Placental epithelial cell (primary cell): ENCODE measurements at places on chromosomes 3 and 15. TPM values are rescaled to one million over a fixed set of nuclear protein-coding genes. Genes with fewer than 3 reads are reported as not detected.

Gene HDAC11
- 8.5 and 11.0 TPM in 2 replicates for total RNA-seq

Gene CELSR3
- 1.6 and 2.4 TPM in 2 replicates for total RNA-seq

Gene UROC1
- not detected in 2 replicates for total RNA-seq

Gene ABHD5
- total RNA-seq, result 13.3 and 34.3 TPM in 2 replicates

Gene TPRA1
- 72.6 and 93.9 TPM in 2 replicates for total RNA-seq

Gene CTDSPL
- 33.4 and 58.0 TPM in 2 replicates for total RNA-seq

Gene BLM
- 3.3 and 4.3 TPM in 2 replicates for total RNA-seq

Gene EFHB
- total RNA-seq, result 1.6 TPM in 1 of 2 replicates, not detected in the other

Gene CLDN16
- total RNA-seq, result not detected in 2 replicates

Gene PLA2G4E
- total RNA-seq, result not detected in 2 replicates

Gene LIPC
- total RNA-seq, result not detected in 2 replicates

Gene EBLN2
- 8.9 and 9.8 TPM in 2 replicates for total RNA-seq

Gene CHRM5
- under 0.01 and 0.11 TPM in 2 replicates for total RNA-seq

Gene TRIP4
- 11.0 and 13.3 TPM in 2 replicates for total RNA-seq

Gene IMPG2
- 0.22 and 1.2 TPM in 2 replicates for total RNA-seq

Gene MYZAP
- 1.2 and 2.5 TPM in 2 replicates for total RNA-seq

Gene STAB1
- 0.22 and 0.39 TPM in 2 replicates for total RNA-seq

Gene CDHR4
- total RNA-seq, result 0.54 and 1.2 TPM in 2 replicates

Gene RASGRF1
- 3.1 and 5.0 TPM in 2 replicates for total RNA-seq

Gene ILDR1
- total RNA-seq, result not detected in 2 replicates

Gene NEK11
- total RNA-seq, result 9.3 and 13.0 TPM in 2 replicates

Gene CCDC32
- total RNA-seq, result 20.0 and 38.9 TPM in 2 replicates

Gene APOD
- total RNA-seq, result not detected in 2 replicates

Gene SHC4
- total RNA-seq, result 0.22 and 0.79 TPM in 2 replicates

Gene EIF3J
- total RNA-seq, result 22.1 and 28.3 TPM in 2 replicates

Gene CTXN2
- not detected in 2 replicates for total RNA-seq
